Esophagus squamous epithelium (tissue), 5 donors: ENCODE measurements at places on chromosomes 16 and 17.

DNA sequence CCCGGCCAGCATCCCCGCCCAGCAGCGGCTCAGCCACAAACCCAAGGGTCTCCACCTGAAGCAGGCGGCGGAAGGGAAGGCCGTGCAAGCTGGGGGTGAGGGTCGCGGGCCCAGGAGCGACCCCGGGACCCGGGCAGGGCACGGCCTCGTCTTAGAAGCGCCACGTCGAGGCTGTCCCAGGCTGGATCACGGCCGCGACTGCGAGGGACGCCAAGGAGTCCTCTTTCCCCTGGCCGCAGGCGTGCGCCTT lies 538 bp upstream of the CCNF start:
- DNase-seq: no peak

DNA sequence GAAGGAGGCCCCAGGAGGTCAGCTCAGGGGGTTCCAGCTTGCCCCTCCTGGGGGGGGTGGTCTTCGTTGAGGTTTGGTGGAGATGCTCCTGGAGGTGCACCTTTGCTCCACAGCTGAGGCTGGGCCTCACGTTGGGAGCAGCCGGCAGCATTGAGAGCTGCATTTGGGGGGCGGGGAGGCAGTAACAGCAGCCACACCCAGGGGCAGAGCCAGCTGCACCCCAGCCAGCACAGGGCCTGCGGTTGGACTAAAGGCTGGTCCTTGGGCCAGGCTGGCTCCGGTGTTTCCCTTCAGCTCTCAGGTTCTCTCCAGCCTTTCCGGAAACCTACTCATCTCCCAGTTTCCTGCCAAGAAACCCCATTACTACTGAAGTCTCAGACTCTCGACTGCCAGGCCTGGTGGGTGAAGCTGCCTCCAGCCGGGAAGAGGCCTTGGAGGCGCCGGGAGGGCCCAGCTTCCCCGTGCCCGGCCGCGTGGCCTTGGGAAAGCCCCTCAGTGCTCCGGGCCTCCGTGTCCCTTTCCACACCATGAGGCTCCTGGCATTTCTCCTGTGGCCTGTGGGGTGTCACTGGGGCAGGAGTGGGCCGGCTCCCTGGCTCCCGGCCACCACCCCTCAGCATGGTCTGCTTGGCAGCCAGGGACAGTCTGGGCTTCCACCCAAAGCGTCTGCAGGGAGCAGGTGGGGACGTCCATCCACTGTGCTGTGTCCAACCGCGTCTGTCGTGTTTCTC lies 14.0 kb upstream of the BAIAP2 start:
- no peak for DNase-seq

- DNase-seq: no peak
These were observed 13.0 kb downstream of the PSME3IP1 start for GRCh38 chr16:57172721-57173290.

GRCh38 chr17:72772331-72772821 lies 320.1 kb downstream of the SLC39A11 start:
- DNase-seq: no peak

DNA sequence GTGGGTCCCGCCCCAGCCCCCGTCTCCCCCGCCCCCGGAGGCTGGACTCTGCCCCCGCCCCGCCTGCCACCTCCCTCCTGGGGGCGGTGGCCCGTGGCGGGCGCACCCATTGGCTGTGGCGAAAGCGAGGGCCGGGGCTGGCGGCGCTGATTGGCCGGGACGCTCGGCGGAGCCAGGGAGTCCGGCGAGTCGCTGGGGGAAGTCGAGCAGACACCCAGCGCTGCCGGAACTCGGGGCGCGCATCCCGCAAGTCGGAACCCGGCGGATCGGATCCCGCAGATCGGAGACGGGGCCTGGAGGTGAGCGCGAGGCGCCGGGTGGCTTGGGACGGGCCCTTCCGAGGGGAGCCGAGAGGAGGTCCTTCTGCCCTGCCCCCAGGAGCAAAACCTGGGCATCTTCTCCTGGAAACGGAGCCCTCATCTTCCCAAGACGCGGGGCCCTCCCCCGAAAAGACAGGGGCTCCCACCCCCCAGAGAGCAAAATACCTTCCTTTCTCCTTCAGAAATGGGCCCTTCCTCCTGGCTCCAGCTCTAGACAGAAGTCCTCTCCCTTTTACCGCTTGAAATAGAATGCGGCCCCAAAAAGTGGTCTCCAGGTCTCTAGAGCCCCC lies at the start of gene ABAT:
Gene ABAT, plus strand, starts transcription at position 205 of the 610 bp plus-strand sequence. CDS start 61,123 bp downstream, outside the sequence.
- peak; percentile 45 for DNase-seq

DNA sequence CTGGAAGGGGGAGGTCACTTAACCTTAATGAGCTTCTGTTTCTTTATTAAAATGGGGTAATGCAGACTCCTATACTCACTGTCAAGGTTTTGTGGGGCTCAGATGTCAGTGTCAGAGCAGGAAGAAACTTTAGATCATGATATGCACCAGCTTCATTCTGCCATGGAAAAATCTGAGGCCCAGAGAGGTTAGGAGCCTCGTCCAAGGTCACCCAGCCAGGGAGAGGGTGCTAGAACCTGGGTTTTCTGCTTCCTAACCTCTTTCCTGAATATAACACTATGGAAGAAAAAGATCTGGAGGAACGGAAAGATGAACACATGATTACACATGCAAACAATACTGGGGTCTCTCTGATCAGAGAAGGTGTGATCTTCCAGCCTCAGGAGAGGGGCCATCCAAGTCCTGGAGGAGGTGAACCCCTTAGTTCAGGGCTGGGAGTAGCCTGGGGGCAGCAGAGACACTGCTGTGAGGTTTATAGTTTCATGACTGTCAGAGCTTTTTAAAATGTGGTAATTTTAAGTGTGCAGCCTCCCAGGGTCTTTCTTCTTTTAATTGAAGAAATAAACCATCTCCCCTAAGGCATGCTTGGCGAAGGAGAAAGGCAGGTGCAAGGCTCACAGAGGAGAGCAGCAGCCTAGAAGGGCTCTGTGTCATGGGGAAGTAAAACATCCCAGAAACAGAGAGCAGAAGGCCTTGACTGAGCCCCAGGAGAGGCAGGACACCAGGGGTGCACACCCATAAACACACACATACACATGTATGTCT lies 10.2 kb upstream of the MEOX1 start:
- DNase-seq: no peak

DNA sequence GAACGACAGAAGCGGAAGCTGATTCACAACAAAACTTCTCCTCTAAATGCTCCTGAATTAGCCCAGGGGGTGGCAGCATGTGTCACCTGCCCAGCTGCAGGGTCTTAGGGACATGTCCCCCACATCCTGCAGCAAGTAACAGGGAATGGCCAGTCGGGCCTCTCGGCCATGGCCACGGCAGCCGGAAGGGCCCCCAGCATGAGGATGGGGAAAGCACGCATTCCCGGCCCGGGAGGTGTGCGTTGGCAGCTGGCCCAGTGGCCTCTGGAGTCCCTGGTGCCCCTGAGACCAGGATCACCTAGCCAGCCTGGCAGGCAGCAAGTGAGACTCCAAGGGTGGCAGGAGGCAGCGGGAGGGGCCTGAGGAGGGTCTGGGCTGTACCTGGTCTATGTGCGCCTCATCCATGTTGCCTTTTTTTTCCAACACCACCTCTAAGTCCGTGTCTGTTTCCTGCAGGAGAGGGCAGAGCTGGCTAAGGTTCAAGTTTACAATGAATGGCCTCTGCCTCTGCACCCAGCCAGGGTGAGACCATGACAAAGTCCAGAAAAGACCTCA lies 7.0 kb downstream of the KNOP1 start:
- DNase-seq: no peak

DNA sequence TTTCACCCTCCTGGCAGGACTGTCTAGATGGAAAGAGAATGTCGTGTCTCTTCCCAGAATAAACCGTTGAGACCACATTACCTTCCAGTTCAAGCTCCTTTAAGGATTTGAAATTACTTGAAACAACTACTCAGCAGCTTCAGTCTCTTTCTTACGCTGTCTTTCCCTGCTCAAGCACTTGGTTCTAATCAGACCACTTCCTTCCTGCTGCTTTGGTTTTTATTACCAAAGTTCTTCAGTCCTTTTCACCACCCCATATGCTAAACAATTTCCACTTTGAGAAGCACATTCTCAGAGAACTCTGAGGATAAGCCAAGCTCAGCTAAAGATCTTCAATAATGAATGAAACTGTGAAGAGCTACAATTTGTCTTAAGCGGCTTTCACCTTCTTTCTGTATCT lies 105.4 kb downstream of the STX8 start:
- DNase-seq: no peak

DNA sequence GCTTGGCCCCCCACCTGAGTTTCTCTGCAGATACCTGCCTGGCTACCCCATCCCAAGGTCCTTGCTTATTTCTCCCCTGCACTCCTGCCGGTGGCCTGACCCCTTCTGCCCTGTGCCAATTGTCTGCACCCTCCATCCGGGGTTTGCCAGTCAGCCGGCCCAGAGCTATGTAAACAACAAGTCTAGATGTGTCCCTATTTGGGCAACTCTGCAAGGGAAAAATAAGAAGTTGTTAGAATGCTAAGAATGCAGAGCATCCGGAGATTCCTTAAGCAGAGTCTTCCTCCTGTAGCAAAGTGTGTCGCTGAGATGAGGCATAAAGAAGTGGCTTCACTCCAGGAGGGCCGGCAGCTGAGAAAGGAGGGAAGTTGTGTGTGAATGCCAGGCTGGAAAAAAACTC lies 46.6 kb downstream of the RGS9 start:
- DNase-seq: no peak
